ENCODE measurements at places on chromosomes 16 and 17.

GRCh38 chr17:79977161-79977631 lies 58.5 kb downstream of the TBC1D16 start:
- DNase-seq: no peak

- no peak for DNase-seq
These were observed 8.1 kb upstream of the CACNG5 start for GRCh38 chr17:66826856-66827255.

- no peak for DNase-seq
These were observed 9.2 kb downstream of the CDIP1 start for GRCh38 chr16:4529085-4530060.

DNA sequence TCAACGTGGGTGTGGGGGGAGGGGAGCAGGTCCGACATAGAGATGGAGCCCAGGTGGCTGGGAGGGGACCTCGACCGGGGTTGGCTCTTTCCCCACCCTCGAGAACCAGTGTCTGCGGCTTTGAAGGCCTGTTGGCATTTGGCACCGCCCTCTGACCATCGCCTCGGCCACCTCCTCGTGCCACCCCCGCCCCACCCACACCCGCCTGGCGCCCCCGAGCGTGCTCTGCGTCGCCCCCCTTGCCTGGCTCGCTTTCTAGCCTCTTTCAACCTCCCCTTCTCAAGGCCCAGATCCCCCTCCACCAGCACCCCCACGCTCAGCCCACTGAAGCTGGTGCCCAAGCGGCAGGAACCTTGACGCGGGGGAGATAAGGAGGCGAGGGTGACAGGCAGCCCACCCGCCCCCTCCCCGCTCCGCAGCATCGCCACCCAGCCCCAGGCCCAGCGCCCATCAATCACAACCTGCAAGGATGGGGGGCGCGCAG lies 619 bp downstream of the CACNB1 start:
- DNase-seq: no peak

DNA sequence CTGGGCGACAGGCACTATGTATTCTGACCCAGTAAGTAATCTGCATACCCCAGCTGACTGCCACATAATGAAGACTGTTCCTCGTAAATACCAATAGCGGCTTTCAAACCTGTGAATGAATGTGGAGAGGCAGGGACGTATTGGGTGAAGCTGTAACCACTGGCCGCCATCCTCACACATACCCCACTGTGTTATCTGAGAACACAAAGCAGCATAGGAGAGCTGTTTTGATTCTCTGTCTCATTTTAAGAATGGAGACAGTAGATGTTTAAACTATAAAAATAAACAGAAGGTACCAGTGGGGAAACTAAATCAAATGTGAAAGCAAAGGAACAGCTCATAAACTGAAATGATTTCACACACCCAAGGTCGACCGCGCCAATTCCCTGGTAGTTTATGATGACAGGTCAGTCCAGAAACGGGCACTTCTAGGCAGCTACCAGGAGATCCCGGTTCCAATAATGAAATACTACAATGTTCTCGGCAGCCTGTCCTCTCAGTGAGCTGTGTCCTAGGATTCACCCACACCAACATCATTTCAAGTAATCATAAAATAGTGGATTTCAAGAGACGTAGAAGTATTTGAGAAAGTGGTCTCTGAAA lies 109.7 kb downstream of the ADCY9 start:
- DNase-seq: no peak

- DNase-seq: no peak
These were observed 27.2 kb upstream of the BRD7 start for GRCh38 chr16:50395763-50396710.

- no peak for DNase-seq
These were observed 7.1 kb downstream of the USP31 start for GRCh38 chr16:23141959-23142740.

GRCh38 chr16:84663433-84664101 lies 15.3 kb downstream of the KLHL36 start:
- no peak for DNase-seq

GRCh38 chr17:45843722-45844121 lies 959 bp upstream of the SPPL2C start:
- DNase-seq: no peak

DNA sequence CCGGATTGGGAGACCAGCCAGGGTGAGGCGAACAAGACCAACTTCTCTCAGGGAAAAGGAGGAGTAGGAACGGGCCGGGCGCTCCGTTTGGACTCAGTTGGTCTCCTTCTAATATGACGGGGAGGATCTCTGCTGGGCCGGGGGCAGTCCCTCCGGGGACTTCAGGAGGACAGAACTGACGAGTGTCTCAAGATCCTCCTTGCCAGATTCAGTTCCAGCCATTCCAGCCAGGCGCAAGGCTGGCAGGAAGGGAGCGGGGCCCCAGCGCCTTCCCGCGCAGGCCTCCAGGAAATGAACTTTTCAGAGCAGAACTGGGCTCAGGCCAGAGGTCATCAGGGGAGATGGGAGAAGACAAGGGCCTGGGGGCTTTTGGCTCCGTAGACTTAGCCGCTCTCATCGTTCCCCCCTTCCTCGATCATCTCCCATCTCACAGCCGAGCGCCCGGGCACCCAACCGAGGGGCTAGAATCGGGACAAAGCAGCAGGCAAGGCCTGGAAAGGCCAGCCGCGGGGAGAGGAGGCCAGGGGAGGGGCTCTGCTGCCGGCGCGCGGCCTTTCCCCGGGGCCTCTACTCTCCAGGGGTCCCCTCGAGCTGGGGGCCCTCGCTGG lies 1.6 kb downstream of the ZNF423 start:
- no peak for DNase-seq

DNA sequence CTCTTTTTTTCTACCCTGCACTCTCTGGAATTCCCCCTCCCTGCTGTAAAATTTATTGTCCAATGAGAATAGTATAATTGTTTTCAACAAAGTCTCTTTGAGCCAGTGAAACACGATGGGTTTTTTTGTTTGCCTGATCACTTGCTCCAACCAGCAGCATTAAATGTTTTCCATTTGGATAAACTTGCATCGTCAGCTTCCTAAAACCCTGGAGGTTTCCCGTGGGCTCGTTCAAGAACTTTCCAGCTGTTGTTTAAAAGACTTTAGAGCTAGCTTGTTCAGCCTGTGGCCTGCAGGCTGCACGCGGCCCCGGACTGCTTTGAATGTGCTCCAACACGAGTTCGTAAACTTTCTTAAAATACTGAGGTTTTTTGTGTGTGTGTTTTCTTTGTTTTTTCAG lies 14.9 kb downstream of the NAGPA start:
- DNase-seq: no peak

GRCh38 chr17:82729479-82730260 lies 5.7 kb upstream of the FN3K start:
- DNase-seq: no peak

GRCh38 chr17:66420961-66421371 lies 118.6 kb downstream of the PRKCA start:
- DNase-seq: no peak

DNA sequence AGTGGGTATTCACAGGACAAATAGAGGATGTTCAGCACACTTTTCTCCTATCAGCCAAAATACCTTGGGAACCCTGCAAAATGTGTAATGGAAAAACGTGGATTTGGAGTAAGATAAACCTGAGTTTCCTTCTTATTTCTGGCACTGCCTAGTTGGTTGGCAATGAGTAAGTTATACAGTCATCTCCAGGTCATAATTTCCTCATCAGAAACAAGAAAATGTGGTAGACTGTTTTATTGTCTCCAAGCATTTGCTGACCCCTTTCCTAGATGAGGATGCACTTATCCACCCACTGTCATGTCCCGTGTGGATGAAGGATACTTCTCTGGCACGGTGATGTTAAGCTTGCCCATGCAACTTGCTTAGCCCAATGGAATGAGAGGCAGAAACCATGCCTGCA lies 458.0 kb downstream of the KIF2B start:
- DNase-seq: no peak

DNA sequence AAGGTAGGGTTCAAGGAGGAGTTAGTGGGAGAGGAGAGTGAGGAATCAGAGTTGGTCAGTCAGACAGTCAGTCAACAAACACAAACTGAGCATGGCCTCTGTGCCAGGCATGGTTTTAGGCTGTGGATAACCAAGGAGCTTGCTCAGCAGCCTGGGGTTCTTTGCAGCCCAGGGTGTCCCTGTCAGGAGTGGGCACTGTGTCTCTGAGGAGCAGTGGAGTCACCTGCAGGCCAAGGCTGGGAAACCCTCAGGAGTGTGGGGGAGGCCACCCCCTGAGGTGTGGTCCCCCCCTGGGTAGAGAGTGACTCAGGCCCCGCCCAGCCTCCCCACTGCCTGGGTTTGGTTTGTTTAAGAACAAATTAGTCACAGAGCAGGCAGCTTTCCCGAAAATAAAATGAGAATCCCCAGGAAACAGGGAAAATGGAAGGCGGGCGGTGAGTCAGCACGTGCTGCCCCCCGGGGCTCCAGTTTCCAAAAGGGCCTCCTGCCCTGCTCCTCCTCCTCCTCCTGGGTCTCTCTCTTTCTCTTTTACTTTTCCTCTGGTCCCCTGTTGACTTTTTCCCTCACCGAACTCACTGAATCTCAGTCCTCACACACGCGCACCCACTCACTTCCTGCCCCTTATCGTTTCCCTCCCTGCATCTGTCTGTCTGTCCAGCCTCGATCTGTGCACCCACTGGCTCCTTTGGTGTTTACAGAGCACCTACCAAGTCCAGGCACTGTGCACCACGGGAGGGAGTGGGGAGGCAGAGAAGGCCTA lies 44.3 kb downstream of the SOCS3 start:
- DNase-seq: peak; percentile 31

- no peak for DNase-seq
These were observed 6.2 kb upstream of the RAMP2 start for GRCh38 chr17:42754782-42755181.

DNA sequence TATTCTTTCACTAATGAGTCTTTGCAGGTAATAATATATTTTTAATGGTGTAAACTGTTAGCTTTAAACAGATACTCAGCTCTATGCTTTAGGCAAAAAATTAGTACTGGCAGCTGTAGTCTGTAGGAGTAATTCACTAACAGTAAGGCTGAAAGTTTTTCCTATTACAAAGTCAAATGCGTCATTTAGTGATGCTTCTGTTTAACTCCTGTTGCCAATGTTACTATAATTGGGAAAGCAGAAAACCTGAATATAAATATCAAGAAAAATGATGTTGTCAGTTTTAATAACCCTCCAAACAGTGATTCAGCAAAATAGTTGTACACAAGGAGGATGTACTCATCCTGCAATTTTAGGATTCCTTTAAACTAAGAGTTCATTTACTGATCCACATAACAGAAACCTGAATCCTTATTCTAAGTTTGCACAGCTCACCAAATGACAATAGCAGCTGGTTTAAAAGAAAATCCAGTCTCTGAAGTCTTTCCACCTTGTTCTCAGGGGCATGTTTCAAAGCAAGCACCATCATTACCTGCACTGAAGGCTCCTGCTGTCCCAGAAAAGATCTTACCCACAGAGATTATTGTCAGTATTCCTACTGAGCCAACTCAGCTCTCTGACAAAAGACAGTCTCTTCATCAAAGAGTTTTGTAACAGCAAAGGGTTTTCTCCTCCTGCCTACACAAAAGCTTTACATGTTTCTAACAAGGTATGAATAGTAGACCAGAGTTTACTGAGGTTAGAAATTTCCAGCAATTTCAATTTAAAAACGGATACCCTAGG lies 4.2 kb downstream of the CDR2 start:
- DNase-seq: no peak

DNA sequence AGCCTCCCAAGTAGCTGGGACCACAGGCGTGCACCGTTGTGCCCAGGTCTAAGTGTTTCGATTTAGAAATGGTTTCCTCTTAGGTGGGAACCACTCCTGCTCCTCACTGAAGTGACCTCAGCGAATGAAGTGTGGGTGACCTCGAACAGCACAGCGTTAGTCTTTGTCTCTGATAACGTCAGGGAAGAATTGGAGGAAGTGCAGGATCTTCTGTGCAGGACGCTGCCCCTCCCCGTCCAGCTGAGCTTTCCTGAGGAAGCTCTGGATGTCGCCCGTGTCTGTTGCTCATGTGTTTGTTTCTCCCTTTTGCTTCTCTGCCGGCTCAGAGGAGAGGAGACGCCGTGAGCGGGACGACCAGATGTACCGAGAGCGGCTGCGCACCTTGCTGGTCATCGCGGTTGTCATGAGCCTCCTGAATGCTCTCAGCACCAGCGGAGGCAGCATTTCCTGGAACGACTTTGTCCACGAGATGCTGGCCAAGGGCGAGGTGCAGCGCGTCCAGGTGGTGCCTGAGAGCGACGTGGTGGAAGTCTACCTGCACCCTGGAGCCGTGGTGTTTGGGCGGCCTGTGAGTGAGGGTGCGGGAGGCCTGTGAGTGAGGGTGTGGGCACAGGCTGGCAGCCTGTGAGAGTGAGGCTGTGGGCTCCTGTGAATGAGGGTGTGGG lies 15.6 kb downstream of the SPG7 start:
- DNase-seq: no peak

- DNase-seq: no peak
These were observed 8.0 kb downstream of the ENDOV start for GRCh38 chr17:80422981-80423380.

- no peak for DNase-seq
These were observed 81.1 kb downstream of the TBC1D16 start for GRCh38 chr17:79954281-79955166.

GRCh38 chr17:55152236-55152635 lies 112.5 kb upstream of the HLF start:
- DNase-seq: no peak

DNA sequence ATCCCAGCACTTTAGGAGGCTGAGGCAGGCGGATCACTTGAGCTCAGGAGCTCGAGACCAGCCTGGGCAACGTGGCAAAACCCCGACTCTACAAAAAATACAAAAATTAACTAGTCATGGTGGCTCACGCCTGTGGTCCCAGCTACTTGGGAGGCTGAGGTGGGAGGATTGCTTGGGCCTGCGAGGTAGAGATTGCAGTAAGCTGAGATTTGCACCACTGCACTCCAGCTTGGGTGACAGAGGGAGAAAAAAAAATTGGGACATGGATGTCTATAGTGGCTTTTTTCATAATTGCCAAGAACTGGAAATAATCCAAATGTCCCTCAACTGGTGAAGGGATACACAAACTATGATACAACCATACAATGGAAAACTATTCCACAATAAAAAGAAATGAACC lies 28.6 kb downstream of the OSBPL7 start:
- DNase-seq: no peak

GRCh38 chr17:7707858-7708750 lies 3.1 kb downstream of the EFNB3 start:
- DNase-seq: no peak

- DNase-seq: no peak
These were observed 25.4 kb upstream of the ITGB4 start for GRCh38 chr17:75695830-75696271.

- no peak for DNase-seq
These were observed 269.6 kb upstream of the RPL38 start for GRCh38 chr17:73933871-73934270.

- no peak for DNase-seq
These were observed 264.1 kb downstream of the CBLN1 start for GRCh38 chr16:49017501-49017900.

Measured in stimulated activated CD4-positive, alpha-beta T cell treated with anti-CD3 and anti-CD28 coated beads, Interleukin-12 subunit alpha, Interleukin-12 subunit beta, amount 100 ng/mL, for 24 hours (primary cell).